Central memory CD4-positive, alpha-beta T cell (primary cell): ENCODE measurements at places on chromosomes 3 and 15.

DNA sequence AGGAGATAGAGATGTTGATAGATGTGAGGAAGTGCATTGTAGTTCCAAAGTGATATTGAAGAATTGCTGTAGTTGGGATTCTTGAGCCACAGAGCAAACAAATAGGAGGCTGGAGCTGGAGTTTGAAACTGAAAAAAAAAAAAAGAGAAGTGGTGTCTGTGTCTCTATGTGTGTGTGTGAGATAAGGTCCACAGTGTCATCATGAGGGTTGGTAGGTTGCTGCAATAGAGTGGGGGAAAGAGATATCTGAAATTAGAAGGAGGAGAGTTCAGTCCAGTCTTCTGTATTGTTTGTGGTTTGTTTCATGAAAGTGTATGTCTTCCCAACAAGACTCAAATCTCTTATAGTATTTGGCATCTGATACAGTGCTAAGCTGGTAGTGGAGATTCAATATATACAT is 37.3 kb upstream of the CACNA1D start:
- no peak for DNase-seq

GRCh38 chr3:42381551-42382082 is 28.8 kb downstream of the LYZL4 start:
- no peak for DNase-seq

GRCh38 chr3:98325055-98325454 is 28.6 kb upstream of the OR5K4 start:
- DNase-seq = no peak

GRCh38 chr15:78415284-78415683 is 22.7 kb upstream of the IREB2 start:
- DNase-seq = no peak

DNA sequence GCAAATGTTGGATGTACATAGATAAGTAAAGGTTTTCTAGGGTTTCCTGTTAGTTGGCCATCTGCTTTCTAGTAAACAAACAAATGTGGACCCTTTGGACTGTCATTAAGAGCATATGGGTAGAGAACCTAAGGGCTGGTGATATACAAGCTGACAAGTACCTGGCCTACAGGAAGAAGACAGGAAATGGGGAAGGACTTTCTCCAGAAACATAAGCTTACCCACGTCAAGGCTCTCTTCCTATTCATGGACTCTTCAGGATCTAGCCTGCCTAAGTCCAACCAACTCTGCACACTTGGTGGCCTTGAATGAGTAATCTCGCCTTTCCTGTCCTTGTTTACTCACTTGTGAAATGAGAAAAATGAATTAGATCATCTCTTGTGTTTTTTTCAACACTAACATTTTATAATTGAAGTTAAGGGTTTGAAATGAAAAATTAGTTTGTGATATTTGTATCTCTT is 22.2 kb upstream of the GOLIM4 start:
- no peak for DNase-seq

DNA sequence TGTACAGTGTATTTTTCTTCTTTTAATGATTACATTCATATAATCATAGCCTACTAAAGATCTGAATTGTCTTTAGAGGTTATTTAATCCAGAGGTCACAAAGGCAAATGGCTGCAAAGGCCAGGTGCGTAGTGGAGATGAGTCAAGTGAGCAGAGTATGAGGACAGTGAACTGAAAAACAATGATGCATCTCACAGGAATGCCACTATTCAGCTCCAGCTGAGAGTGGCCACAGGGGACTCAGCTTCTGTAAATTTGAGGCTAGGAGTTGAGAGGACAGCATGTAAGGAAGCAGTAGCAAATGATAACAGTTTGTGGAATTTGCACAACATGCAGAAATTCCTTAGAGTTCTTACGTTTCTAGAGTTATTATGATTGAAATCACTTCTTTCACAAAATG is 50.4 kb downstream of the COL6A5 start:
- no peak for DNase-seq

DNA sequence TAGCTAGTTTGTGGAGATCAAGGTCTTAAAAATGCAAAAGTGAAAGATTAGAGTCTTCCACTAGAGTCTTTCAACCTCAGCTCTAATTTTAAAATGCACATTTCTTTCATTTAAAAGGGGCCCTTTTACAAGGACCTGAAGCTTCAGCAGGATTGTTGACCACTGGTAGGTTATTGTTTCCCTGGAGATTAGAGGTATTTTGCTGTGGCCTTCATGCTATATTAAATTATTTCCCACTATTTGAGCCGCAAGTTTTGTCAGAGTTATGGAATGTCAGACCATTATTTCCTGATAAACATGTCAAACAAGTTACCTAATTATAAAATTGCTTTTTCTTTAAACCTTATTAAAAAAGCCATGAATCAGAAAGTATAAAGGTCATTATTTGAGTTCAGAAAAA is 103.1 kb upstream of the CCNL1 start:
- DNase-seq = no peak

DNA sequence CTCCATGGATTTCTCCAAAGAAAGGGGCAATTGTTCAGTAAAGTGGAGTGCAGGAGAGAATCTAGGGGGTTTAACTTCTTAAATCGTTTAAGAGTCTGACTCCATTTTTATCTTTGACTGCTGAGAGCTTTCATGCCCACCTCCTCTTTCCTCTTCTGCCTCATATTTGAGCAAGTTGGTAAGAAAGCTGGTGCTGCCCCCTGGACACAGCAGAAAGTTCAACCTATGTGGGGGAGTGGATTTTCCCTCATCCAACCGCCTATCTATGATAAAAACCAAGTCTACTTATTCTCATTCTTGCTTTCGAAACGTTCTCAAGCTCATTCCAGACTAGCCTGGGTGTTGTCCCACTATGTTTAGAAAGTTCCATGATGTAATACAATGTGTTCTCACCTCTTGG is 26.0 kb downstream of the HHLA2 start:
- DNase-seq = no peak
